ENCODE measurements at places on chromosomes 6 and 20.

- DNase-seq, result no peak
Measured at GRCh38 chr6:155235087-155235486, 28.7 kb upstream of the CLDN20 start.

- no peak for DNase-seq
Measured at GRCh38 chr20:41469868-41470267, 103.2 kb upstream of the EMILIN3 start.

DNA sequence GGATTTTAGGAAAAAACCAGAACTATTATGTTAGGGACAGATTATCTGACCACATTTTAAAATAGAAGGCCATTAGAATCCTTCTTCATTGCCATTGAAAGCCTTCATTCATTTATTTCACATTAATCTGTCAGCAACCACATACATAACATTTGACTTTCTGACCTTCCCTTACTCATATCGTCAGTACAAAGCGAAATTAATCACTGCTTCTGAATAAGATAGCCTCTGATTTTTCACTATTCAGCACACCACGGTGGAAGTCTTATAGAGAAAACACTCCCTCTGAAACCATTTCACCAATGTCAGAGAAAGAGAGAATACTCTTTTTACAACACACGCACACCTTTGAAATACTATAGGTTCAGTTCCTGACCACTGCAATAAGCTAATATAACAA lies 442.5 kb upstream of the ID4 start:
- DNase-seq, result no peak

GRCh38 chr6:6407071-6407741 lies 86.7 kb upstream of the F13A1 start:
- no peak for DNase-seq

DNA sequence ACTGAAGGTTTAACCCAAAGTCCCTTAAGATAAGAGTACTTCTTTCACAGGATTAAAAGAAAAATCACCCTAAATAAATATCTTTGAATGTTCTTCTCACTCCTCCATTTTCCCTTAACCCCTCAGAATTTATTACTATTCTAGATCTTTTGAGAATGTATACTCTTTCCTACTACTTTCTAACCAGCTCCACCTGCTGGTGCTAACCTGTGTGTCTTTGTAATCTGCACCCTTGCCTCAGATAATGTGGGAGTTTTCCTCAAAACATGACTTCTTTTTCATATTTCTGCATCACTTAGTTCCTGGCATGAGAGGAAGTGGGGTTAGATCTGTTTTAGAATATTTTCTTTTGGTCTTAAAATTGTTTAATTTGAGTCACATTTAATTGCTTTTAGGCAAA lies 394.2 kb downstream of the BMP2 start:
- DNase-seq, result no peak

DNA sequence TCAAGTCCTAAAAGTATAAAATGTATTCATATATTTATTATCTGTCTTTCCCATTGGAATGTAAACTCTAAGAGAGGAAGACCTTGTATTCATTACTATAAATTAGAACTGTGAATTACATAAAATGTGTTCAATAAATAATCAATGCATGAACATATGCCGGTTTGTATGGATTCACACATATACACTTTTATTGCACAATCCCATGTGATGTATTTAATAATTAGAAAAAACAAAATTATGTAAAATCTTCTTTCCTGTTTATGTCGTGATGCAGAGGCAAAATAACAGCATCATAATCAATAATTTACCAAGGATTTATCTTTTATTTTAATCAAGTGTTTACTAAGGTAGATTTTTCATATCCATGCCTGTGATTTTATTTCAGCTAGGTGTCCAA lies 240.5 kb downstream of the KHDRBS2 start:
- DNase-seq, result no peak

- DNase-seq, result no peak
Measured at GRCh38 chr20:9506964-9507369, 7.4 kb upstream of the LAMP5 start.

DNA sequence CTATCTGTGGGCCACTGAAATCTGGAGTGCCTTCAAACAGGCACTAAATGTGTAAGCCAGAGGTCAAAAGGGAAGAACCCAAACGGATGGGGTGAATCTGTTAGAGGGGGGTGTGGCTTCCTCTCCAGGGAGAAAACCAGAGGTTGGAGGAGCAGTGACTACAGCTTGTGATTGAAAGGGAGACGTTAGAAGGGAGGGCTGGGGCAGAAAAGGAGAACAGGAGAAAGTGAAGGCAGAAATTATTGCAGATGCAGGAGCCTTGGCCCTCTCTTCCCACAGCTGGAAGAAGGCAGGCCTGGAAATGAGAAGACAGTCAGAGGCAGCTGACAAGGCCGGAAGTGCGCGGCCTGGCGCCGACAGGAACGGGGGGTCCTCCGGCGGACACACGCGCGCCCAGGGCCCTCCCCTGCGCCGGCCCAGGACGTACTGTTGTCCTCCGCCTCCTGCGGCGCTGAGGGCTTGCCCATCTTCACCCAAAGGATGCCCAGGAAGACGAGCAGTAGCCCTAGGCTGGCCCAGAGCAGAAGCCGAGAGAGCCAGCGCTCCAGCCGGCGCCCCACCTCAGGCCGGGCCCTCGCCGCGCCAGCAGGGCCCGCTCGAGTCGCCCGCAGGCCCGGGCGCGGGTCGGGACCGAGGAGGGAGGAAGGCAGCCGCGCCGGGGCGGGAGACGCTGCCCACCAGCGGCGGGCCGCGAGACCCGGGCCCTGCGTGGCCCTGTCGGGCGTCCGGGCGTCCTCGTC lies 806 bp downstream of the LEMD2 start:
- peak; percentile 45 for DNase-seq

All from stimulated activated CD8-positive, alpha-beta memory T cell treated with anti-CD3 and anti-CD28 coated beads, Interleukin-12 subunit alpha, Interleukin-12 subunit beta, amount 100 ng/mL, for 4 hours (primary cell).